ENCODE measurements at places on chromosomes 11 and 22.

GRCh38 chr11:32752001-32752400, 42.5 kb downstream of the CCDC73 start:
- DNase-seq, result no peak

DNA sequence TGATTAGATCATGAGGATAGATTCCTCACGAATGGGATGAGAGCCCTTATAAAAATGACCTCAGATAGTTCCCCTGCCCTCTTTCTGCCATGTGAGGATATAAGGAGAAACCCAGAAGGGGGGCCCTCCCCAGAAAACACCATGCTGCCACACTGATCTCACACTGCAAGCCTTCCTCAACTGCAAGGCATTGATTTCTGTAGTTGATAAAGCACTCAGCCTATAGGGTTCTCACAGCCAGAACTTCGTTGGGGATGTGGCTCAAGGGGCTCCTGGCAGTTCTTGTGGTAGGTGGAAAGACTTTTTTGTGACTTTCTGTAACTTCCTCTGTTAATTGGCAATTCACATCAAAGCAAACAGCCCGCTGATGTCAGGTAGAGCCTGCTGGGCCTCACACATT, 108.9 kb downstream of the CD44 start:
- DNase-seq, result no peak

DNA sequence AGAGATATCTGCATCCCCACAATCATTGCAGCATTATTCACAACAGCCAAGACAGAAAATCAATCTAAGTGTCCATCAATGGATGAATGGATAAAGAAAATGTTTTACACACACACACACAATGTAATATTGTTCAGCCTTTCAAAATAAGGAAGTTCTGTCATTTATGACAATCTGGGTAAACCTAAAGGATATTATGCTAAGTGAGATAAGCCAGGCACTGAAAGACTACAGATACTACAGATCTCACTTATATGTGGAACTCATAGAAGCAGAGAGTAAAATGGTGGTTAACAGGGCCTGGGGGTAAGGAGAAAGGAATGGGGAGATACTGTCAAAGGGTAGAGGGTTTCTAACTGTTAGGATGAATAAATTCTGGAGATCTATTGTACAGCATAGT, 36.0 kb upstream of the EED start:
- no peak for DNase-seq

DNA sequence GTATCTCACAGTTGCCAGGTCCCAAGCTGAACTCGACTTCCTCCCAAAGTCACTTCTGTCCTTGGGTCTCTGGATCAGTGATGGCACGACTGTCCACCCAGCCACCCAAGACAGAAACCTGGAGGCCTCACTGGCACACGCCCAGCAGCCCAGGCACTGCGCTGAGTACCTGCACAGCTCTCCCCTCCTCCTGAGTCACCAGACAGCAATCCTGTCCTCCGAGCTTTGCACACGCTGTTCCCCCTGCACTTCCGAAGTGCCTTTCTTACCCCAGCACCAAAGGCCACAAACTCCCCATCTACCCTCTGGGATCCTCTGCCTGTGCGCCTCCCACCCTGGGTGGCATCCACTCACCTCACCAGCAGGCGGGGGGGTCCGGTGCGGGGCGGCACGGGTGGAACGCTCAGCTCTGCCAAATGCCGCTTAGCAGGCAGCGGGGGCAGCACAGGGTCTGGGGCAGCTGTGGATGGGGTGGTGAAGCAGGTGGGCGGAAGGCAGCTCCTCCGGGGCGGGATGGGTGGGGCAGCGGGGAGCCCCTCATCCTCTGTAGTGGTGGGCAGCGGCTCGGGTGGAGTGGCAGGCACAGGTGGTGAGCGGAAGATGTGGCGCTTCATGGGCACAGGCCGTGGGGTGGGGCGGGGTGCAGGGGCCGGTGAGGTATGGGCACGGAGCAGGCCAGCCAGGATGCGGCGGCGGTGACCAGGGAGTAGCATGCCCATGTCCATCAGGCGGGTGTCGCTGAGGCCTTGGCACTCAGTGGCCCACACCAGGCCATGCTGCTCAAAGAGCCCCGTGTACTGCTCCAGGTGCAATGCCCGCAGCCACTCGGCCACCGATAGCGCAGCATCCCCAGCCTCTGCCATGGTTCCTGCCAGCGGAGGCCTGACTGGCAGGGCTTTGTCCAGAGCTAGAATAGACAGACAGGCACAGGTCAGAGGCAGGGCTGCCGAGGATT, 25.7 kb downstream of the ARAP1 start:
- DNase-seq, result peak; percentile 37

DNA sequence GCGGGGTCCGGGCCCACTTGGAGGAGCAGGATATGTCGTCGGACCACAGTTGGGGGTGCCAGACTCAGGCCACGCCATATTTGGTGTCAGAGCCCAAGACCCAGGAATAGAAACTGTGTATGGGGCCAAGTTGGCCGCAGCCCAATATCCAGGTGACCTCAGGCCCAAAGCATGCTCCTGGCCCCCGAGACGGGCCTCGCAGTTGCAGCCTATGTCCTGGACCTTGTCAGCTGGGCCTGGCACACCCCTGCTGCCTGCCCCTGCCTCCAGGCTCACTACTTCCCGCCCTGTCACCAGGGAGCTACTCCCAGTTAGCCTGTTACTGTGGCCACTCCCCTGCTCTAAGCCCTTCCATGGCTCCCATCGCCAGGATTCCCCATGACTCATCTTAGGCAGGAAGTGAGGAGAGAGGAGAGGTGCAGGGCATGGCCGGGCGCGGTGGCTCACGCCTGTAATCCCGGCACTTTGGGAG, 23.1 kb downstream of the A4GALT start:
- DNase-seq, result peak; percentile 93

- DNase-seq, result no peak
Observed at GRCh38 chr11:111308140-111308539, 9.8 kb downstream of the POU2AF3 start.

- no peak for DNase-seq
Observed at GRCh38 chr11:104322696-104323095, 158.7 kb upstream of the PDGFD start.

- no peak for DNase-seq
Observed at GRCh38 chr11:29184939-29185890, 831.6 kb downstream of the KCNA4 start.

GRCh38 chr22:39553429-39553828, 17.1 kb upstream of the CACNA1I start:
- no peak for DNase-seq

GRCh38 chr11:14070896-14071295, 108.4 kb downstream of the SPON1 start:
- DNase-seq, result no peak

- no peak for DNase-seq
Observed at GRCh38 chr11:6544921-6545850, 48.1 kb downstream of the DNHD1 start.

- DNase-seq, result no peak
Observed at GRCh38 chr22:42052765-42053164, 17.8 kb downstream of the NAGA start.
